Kidney capillary endothelial cell (primary cell): ENCODE measurements at places on chromosomes 2 and 18.

DNA sequence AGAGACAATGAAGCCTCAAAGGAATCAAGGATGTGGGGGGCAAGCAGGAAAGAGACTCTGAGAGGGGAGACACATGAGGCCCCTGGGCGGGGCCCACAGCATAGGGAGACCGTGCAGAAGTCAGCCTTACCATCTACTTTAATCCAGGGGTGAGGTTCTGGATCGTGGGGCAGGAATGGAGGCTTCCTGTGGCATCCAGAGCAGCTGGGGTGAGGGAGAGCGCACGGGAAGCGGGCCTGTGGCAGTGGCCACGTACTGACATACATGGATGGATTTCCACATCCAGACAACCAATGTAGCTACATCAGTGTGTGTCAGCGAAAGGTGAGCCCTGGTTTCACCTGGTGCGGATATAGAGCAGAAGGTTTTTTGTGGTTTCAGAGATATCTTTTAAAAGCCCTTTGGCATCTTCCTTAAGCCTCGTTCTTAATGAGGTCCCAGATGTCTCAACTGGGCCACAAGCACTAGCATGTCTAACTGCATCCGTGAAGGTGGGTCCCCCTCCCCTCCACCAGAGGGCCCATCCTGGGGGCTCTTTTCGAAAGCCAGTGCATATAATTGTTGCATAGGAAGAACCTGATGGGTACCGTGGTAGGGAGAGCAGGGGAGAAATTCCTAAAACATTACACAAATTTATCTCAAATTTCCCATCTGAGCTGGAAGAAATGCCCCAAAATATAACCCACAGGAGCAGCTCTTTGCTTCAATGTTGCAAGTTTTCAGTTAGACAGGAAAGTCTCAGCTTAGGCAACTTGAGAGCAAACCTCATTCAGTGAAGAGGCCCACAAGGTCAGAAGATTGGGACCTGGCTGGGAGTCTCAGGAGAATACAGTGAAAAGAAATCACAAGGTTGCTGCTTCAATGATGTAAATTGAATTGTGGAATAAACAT lies 90.9 kb downstream of the SP3 start:
- DNase-seq, result no peak

- DNase-seq, result no peak
Measured at GRCh38 chr2:21067859-21068537, 24.1 kb upstream of the APOB start.

DNA sequence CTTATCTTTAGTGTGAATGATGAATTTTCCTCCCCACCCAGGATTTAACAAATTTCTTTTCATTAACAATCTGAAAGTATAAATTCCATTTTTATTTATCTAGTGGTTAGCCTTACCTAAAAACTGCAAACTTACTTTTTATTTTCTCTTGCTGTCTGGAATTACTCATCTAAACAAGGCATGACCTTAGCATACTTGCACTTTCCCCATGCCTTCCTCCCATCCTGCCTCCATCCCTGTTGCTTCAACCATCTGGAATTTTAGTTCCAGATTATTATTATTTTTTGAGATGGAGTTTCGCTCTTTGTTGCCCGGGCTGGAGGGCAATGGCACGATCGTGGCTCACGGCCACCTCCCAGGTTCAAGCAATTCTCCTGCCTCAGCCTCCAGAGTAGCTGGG lies 35.6 kb downstream of the GDF7 start:
- no peak for DNase-seq

DNA sequence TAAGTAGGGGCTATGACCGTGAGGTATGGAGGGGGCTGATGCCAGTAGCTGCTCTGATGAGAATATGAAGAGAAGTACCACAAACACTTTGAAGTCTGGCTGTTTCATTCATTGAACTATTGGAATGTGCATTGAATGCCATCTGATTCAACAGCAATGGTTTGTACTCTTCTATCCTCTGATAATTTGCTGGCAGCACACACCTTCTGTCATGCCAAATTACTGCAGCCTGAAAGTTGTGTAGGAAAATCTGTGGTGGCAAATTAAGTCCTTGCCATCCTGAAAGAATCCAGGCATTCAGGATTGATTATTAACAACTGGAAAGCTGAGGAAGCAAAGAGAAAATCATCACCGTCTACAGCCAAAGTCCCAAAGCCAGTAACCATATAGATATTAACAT lies 711.2 kb downstream of the NRXN1 start:
- no peak for DNase-seq

GRCh38 chr2:40178971-40179370 lies 272.9 kb downstream of the SLC8A1 start:
- DNase-seq, result no peak

DNA sequence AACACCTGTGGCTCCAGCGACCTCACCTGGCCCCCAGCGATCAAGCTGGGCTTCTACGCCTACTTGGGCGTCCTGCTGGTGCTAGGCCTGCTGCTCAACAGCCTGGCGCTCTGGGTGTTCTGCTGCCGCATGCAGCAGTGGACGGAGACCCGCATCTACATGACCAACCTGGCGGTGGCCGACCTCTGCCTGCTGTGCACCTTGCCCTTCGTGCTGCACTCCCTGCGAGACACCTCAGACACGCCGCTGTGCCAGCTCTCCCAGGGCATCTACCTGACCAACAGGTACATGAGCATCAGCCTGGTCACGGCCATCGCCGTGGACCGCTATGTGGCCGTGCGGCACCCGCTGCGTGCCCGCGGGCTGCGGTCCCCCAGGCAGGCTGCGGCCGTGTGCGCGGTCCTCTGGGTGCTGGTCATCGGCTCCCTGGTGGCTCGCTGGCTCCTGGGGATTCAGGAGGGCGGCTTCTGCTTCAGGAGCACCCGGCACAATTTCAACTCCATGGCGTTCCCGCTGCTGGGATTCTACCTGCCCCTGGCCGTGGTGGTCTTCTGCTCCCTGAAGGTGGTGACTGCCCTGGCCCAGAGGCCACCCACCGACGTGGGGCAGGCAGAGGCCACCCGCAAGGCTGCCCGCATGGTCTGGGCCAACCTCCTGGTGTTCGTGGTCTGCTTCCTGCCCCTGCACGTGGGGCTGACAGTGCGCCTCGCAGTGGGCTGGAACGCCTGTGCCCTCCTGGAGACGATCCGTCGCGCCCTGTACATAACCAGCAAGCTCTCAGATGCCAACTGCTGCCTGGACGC lies 4.9 kb downstream of the GPR35 start:
- DNase-seq, result no peak
